Activated naive CD8-positive, alpha-beta T cell treated with anti-CD3 and anti-CD28 coated beads for 36 hours (primary cell): ENCODE measurements at places on chromosomes 3 and 15.

DNA sequence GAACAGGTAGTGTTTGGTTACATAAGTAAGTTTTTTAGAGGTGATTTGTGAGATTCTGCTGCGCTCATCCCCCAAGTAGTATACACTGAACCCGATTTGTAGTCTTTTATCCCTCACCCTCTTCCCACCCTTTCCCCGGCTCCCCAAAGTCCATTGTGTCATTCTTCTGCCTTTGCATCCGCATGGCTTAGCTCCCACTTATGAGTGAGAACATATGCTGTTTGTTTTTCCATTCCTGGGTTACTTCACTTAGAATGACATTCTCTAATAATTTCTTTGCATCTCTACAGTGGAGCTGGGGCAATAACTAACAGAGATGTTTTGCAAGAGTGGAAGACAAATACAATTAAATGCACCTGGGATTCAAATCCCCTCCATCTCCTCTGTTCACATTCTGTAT lies 93.2 kb downstream of the TP63 start:
- DNase-seq, result no peak

DNA sequence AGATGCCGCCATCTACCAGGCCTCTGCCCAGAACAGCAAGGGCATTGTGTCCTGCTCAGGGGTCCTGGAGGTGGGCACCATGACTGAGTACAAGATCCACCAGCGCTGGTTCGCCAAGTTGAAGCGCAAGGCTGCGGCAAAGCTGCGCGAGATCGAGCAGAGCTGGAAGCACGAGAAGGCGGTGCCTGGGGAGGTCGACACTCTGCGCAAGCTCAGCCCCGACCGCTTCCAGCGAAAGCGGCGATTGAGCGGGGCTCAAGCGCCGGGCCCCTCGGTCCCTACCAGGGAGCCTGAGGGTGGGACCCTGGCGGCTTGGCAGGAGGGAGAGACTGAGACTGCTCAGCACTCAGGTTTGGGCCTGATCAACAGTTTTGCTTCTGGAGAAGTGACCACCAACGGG lies 22.6 kb downstream of the ALPK3 start:
- DNase-seq, result no peak

DNA sequence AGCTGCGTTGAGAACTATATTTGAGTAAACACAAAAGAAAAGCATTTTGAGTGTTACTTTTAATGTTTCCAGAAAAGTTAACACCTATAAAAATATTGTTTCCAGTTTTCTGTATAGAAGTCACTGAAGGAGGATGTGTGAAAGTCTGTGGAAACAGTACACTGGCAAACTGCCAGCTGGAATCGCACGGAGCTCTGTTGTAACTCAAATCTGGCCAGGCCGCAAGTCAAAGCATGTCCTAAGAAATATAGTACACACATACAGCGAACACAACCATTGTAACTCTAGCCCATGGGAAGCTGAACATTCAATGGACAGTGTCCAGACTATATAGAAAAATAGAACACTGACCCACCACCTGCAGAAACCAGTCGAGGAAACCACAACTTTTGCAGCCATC lies 657.2 kb downstream of the FHIT start:
- no peak for DNase-seq

- no peak for DNase-seq
Observed at GRCh38 chr15:73647259-73648013, 14.2 kb upstream of the NPTN start.
